ENCODE measurements at places on chromosomes 12 and 14.
A peak's percentile ranks its signal among the peaks of the same experiment; 100 is the strongest.

DNA sequence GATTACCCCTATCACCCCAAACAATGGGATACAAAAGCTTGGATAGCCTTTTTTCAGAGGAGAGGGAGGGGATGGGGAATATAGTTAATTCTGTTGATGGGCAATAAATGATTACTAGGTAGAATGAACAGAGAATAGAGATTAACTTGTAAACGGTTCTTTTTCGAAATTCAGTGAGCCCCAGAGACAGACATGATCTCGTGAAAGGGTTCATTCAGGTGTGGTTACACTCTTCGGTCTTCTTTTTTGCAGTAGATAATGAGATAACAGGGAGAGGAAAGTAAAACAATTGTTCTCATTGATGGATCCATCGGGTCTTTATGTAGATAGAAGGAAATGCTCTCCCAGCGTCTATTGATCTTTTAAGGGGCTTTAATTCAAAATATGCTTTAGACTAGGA, 69.3 kb upstream of the RASSF8 start:
- no peak for DNase-seq

GRCh38 chr12:1322821-1323220, 271.6 kb downstream of the FBXL14 start:
- DNase-seq = no peak

DNA sequence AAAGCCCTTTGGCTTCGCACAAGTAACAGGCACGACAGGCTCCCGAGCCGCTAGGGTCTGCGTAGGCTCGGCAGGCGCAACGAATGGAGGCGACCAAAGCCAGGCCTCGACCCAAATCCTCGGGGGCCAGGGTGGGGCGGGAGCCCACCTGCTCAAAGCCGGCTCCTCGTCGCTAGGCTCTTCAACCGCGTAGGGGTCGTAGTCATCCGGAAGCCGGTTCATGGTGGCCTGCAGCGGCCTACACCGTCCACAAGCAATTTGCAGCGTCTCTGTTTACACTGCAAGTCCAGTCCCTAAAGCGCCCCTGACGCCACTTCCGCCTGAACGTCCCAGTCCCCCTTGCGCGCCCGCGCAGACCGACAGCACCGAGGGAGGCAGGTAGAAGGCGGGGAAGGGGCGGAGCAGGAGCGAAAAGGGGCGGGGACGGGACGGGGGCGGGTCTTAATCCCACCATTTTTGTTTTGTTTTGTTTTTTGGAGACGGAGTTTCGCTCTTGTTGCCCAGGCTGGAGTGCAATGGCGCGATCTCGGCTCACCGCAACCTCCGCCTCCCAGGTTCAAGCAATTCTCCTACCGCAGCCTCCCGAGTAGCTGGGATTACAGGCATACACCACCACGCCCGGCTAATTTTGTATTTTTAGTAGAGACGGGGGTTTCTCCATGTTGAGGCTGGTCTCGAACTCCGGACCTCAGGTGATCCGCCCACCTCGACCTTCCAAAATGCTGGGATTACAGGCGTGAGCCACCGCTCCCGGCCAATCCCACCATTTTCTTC, at the start of gene EAPP:
TSS of gene EAPP (minus strand) at position 295 of the 774 bp plus-strand sequence. CDS start at position 222, 73 bp downstream.
- DNase-seq = peak; percentile 91

DNA sequence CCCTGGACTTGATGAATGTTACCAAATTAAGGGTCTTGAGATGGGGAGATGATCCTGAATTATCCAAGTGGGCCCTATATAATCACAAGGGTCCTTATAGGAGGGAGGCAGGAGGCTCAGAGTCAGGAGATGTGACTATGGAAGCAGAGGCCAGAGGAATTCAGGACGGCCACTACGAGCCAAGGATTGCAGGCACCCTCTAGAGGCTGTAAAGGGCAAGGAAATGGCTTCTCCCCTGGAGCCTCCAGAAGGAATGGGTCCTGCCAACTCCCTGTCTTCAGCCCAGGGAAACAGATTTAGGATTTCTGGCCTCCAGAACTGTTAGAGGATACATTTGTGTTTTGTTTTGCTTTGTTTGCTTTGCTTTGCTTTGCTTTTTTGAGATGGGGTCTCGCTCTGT, 8.8 kb downstream of the BDKRB1 start:
- no peak for DNase-seq

- DNase-seq = no peak
These were observed 7.7 kb upstream of the DCP1B start for GRCh38 chr12:2011643-2012607.

GRCh38 chr12:42240131-42240750, 2.2 kb upstream of the YAF2 start:
- DNase-seq = no peak

GRCh38 chr14:64762044-64763034, 58.1 kb downstream of the PLEKHG3 start:
- DNase-seq = peak; percentile 17

GRCh38 chr12:125222876-125223275, 157.6 kb downstream of the AACS start:
- no peak for DNase-seq
